Melanocyte of skin (primary cell): ENCODE measurements at places on chromosomes 2 and 18. TPM values are rescaled to one million over a fixed set of nuclear protein-coding genes. Genes with fewer than 3 reads are reported as not detected.

The EPB41L3 gene
- total RNA-seq = 140 and 159 TPM in 2 replicates

The PROC gene
- not detected in 2 replicates for total RNA-seq

The FOSL2 gene
- total RNA-seq = 20.7 and 22.3 TPM in 2 replicates

The SERPINB13 gene
- not detected in 2 replicates for total RNA-seq

The KCNS3 gene
- total RNA-seq = 20.0 and 57.1 TPM in 2 replicates

The HDLBP gene
- total RNA-seq = 530 and 536 TPM in 2 replicates

The PECR gene
- total RNA-seq = 38.2 and 90.5 TPM in 2 replicates

The HNMT gene
- total RNA-seq = 62.3 and 62.6 TPM in 2 replicates
